ENCODE measurements at places on chromosomes 12 and 14. TPM values are rescaled to one million over a fixed set of nuclear protein-coding genes. Genes with fewer than 3 reads are reported as not detected.

Gene KRT4
- 4.0 TPM for total RNA-seq

Gene LMO3
- not detected for total RNA-seq

Gene KSR2
- 0.84 TPM for total RNA-seq

Gene TMEM132D
- total RNA-seq, result not detected

Gene AJUBA
- 40.3 TPM for total RNA-seq

Gene GDF3
- not detected for total RNA-seq

Gene PLXNC1
- 0.07 TPM for total RNA-seq

Gene ERBB3
- total RNA-seq, result 1.3 TPM

Gene RND1
- total RNA-seq, result 19.3 TPM

Gene CLEC4D
- total RNA-seq, result not detected

Gene RTL1
- 0.33 TPM for total RNA-seq

Gene GPRC5D
- not detected for total RNA-seq

Gene RTN1
- total RNA-seq, result not detected

All from A549 treated with DMSO at 1 μM for 4 hours (cell line).